ENCODE measurements at places on chromosomes 11 and 22.

- DNase-seq: no peak
These were observed 4.4 kb downstream of the AHNAK start for GRCh38 chr11:62542111-62542745.

- DNase-seq: peak; percentile 87
These were observed 99.1 kb downstream of the CD44 start for GRCh38 chr11:35237860-35238715.

DNA sequence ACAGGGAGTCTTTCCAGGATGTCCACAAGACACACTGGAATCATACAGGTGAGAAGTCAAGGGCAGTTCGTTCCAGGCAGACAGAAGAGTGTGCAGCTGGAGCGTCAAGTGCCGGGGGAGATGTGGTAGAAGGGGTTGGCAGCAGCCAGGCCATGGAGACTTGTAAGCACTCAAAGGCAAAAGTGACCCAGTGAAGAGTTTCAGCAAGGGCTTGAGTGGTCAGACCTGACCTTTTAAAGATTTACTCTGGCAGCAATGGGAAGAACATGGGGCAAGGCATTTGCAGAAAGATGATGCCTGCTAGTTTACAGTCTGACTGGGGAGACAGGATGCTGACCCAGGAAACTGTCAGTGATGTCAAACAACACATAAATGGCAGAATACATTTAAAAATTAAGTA, 29.0 kb downstream of the P4HA3 start:
- no peak for DNase-seq

DNA sequence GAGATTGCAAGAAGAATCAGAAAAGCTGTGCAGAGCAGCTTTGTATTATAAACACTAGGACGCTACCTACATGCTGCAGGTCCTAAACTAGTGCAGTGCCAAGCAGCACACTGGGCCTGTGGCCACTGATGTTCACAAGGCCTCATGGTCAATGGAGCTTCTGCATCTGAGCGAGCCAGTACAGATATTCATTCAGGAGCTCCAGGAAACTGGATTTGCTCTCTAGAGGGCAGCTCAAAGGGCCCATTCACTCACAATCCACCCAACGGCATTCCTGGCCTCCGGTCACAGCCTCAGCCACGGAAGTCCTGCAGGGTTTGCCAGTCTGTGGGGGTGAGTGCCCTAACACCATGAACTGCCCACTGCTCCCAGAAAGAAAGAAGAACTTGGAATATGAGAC, 5.8 kb upstream of the TBC1D10A start:
- no peak for DNase-seq

DNA sequence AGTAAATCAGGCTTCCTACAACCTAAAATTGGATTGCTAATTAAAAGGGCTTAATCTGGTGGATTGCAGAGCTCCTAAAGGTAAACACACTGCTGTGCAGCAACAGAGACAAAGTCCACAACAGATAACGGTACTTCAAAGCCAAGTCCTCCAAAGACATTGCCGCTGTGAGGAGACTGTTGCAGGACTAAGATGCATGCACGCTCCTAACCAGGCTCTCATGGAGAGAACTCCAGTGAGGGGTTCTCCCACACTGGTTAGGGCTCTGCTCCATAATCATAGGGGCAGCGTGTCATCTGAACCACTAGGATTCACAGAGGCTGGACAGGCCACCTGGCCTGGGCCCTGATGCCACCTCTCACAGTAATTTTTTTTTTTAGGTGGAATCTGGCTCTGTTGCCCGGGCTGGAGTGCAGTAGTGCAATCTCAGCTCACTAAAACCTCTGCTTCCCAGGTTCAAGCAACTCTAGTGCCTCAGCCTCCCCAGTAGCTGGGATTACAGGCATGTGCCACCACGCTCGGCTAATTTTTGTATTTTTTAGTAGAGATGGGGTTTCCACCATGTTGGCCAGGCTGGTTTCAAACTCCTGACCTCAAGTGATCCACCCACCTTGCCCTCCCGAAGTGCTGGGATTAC, 56.9 kb upstream of the ARFGAP3 start:
- DNase-seq: no peak

DNA sequence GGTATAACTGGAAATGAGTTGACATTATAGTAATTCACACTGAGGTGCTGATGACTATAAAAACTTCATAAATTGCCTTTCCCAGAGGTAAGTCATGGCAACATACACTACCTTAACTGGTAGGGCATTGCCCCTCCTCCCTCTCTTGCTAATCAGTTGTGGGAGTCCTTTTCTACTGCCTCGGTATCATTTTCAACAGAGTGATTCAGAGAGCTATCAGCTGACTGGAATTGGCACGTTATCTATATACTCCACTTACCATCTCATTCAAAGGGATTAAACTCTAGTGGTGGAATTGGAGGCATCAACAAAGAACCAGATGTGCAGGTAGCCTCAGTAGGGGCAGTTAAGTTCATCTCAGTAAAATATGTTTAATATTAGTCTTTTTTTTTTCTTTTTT, 8.0 kb upstream of the NUP160 start:
- peak; percentile 42 for DNase-seq

- no peak for DNase-seq
These were observed 39.4 kb downstream of the SHANK2 start for GRCh38 chr11:71212871-71213559.

DNA sequence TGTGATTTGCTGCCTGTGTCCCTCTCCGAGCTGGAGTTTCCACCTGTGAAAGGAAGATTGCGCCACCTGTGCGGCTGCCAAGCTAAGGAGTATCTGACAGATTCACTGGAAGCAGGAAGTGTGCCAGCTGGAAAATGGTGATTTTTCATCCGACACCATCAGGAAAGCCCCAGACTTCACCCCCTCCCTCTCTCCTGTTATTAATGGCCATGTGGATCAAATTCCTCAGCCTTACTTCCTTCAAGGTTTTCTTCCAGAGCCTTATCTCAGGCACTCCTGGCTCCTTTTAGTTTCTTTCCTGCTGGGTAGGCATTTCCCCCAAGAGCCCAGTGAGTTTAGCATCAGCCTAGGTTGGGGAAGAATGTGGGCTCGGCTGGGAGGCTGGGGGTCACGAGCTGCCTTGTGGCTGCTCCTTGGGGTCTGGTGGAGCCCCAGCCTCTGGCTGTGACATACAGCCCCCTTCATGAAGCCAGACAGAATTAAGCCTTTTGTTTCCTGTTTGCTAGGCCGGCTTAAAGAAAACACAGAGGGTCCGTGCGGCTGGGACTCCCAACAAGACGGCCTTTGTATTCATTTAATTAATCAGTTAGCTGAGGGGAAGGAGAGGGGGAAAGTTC, 37.1 kb downstream of the PKNOX2 start:
- no peak for DNase-seq

GRCh38 chr11:117815262-117815803, 9.2 kb downstream of the FXYD2 start:
- DNase-seq: peak; percentile 94

DNA sequence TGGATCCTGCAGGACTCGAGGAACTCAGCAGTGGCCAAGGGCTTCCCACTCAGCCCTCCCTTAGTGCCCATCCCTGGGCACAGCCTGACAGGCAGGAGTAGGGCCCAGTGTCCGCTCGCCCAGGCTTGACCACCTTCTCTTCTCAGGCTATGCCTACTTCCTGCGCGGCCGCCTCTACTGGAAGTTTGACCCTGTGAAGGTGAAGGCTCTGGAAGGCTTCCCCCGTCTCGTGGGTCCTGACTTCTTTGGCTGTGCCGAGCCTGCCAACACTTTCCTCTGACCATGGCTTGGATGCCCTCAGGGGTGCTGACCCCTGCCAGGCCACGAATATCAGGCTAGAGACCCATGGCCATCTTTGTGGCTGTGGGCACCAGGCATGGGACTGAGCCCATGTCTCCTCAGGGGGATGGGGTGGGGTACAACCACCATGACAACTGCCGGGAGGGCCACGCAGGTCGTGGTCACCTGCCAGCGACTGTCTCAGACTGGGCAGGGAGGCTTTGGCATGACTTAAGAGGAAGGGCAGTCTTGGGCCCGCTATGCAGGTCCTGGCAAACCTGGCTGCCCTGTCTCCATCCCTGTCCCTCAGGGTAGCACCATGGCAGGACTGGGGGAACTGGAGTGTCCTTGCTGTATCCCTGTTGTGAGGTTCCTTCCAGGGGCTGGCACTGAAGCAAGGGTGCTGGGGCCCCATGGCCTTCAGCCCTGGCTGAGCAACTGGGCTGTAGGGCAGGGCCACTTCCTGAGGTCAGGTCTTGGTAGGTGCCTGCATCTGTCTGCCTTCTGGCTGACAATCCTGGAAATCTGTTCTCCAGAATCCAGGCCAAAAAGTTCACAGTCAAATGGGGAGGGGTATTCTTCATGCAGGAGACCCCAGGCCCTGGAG, 3.3 kb upstream of the SMARCB1 start:
- no peak for DNase-seq

DNA sequence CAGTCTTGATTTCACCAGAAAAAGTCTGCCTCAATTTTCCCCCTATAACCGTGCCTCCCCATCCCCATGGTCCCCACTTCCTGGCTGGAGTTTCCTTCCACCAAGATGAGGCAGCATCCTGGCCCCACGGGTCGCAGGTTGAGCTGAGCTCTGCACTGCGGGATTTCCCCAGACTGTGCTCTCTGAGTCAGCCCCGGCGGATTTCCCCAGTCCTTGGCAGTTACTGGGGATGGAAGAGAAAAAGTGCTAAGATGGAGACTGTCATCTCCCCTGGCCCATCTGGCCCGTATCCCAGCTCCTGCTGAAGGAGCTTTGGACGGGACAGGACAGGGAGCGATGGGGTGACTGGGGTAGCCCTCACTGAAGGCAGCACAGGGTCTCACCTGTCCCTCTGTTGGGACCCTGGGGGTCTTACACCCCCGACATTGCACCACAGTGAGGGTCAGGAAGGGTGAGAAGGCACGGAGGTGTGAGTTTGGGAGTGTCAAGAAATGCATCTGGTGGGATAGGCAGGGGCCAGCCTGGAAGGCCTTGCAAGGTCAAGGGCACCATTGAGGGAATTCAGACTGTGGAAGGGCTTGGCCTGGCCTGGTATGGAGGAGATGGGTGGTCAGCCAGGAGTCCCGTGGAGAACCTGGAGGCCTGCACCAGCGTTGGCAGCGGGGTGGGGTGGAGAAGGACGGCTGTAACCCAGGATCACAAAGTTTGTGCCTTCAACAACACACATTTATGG, 36.5 kb downstream of the NADSYN1 start:
- peak; percentile 81 for DNase-seq

DNA sequence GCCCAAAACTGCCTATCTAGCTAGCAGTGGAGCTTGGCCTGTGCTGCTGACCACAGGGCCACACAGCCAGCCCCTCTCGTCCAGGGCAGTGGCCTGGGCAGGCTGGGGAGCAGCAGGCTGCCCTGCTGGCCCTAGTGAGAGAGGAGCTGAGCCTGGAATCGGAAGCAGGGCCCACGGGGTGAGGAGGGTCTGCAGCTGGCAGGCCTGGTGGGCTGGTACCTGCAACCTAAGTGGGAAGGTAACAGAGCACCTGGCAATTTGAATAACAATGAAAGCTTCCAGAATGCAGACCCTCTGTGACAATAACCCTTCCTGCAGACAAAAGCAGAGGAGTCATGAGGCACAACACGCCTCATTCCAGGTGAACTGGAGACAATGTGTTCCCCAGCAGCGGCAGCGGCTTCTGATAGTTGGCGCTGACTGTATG, 31.8 kb upstream of the RFPL3 start:
- no peak for DNase-seq

DNA sequence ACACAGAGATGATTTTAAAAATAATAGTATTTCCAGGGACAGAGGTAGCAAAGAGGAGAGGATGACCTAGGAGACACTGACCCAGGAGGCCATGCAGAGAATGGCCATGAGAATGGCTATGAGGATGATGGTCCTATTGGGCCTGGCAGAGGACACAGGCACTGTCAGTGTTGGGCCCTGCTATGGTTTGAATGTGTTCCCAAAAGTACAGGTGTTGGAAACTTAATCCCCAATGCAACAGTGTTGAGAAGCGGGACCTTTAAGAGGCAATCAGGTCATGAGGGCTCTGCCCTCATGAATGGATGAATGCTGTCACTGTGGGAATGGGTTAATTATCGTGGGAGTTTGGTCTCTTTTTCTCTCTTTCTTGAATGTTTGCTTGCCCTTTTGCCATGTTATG, 61.6 kb downstream of the KCNC1 start:
- DNase-seq: no peak

- DNase-seq: no peak
These were observed 287.4 kb downstream of the BUD13 start for GRCh38 chr11:116485425-116485824.

GRCh38 chr11:57357856-57358255, 19.7 kb downstream of the P2RX3 start:
- no peak for DNase-seq

- no peak for DNase-seq
These were observed 1995.6 kb upstream of the RAG2 start for GRCh38 chr11:38593649-38594048.

- no peak for DNase-seq
These were observed 3.6 kb upstream of the CCDC117 start for GRCh38 chr22:28768701-28769393.

DNA sequence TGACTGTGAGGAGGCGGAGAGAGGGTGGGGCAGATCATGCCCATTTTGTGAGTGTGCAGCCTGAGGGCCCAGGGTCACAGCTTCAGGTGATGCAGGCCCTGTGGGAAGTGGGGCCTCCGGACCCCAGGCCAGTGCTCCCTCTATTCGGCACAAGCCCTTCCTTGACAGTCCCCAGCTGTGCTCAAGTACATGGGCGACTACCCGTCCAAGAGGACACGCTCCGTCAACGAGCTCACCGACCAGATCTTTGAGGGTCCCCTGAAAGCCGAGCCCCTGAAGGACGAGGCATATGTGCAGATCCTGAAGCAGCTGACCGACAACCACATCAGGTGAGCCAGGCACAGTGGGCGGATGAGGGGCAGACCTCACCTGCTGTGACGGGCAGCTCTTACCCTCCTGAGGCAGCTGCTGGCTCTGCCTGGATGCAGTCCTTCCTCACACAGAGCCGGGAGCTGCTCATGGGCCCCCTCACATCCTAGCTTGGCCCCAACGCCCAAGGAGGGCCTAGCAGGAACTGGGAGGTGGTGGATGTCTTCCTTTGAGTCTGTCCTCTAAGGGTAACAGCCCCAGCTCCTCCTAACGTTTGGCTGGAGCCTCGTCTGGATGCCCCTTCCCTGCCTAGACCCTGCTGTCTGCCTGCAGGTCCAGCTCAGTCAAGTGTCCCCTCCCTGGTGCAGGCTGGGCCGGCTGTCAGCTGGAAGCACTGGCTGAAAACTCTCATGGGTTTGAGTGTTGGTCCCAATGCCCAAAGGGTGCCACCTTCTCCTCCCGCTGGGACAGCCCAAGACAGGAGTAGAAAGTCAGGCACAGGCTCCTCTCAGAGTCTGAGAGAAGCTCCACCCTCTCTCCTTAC, 76.1 kb downstream of the MYO7A start:
- no peak for DNase-seq

- DNase-seq: no peak
These were observed 126.5 kb downstream of the CHST1 start for GRCh38 chr11:45538939-45539338.

GRCh38 chr11:114262681-114263512, 33.3 kb upstream of the NNMT start:
- DNase-seq: no peak
